ENCODE measurements at places on chromosomes 1 and 21.

DNA sequence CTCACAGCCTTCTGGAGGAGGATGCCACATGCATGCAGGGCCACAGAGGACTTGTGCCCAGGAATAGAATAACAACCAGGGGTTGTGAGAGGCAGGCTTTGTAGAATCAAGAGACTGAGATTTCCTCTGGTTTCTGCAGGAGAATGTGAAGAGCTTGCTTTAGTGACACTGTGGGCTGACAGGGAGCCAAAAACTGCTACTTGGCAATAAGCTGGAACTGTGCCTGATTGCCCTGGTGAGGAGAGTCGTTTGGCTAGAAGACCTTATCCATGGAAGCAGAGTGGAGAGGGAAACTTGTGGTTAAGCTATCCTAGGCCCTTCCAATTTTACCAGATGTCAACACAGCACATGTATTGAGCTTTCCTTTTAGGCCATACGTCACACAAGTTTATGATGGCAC is 902.1 kb downstream of the MRPL39 start:
- DNase-seq, result no peak

GRCh38 chr1:77824694-77825093 is 45.2 kb downstream of the MIGA1 start:
- DNase-seq, result no peak

DNA sequence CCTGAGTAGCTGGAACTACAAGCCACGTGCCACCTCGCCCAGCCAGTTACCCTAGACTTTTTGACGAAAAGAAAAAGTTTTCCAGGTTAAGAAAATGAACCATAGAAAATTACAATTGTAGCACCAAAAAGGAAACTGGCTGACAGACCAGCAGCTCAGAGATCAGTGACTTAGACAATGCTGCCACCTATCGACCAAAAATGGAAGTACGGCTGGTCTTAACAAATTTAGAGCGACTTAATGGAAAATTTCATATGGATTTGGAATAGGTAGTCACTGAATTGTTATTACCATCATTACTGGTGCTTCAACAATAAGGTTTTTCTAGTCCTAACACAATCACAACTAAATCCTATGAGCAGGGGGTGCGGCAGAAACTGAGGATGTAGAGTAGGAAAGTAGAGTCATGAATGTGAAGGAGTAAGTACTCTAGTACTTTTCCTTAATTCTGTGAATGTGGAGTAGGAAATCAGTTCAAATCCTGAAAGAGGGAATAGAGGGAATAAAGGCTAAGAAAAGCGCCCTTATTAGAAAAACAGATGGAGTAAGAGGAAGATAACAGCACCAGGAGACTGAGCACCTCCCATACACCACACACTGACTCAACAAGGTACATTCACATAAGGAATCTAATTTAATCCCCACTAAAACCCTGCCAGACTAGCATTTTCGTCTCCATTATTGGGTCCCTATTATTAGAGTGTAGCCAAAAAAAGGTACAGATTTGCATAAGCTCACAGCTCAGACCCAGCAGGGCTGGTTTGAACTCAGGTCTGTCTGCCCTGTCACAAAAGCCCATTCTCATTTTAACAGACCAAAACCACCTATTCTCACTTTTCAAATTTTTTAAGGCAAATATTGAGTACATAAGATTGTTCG is 37.9 kb upstream of the MGST3 start:
- DNase-seq, result no peak

DNA sequence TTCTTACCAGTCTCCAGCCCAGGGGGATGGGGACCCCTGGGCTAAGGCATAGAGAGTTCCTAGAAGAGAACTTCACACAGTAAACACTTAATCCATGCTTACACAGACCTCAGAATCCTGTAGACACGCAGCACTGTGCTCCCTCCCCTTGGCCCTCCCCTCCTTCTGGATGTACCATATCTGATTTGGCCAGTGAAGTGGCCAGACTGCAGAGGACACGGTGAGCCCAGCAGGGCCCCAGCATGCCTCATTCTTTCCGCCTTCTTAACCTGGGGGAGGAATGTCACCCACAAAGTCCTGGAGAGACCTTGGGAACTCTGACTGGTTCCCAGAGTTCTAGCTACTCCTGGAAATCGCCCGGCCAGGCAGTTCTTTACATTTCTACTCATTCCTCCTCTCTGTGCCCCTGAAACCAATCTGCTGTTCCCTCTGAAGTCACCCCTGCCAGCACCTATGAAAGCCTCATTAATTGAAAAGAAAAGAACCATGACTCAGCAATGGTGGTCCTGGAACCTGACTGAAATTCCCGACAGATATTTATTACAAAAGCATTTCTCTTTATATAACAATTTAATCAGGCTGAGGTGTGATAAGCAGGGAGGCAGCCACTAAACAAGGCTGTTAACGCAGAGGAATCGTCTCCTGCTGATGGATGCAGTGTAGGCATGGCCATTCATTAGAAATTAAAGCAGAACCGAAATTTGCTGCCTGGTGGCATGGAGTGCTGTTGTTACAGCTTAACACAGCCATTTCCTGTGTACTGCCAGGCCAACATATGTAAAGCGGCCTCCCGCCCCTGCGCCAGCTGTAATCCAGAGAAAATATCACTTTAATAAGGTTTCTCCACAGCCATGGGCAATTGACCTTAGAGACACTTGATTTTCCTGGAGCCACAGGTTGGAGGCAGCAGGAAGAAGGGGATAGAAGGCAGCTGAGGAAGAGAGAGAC is 74.6 kb upstream of the KCND3 start:
- no peak for DNase-seq

- no peak for DNase-seq
Measured at GRCh38 chr1:106700211-106700610, 356.3 kb upstream of the PRMT6 start.
